ENCODE measurements at places on chromosomes 5 and 9.

DNA sequence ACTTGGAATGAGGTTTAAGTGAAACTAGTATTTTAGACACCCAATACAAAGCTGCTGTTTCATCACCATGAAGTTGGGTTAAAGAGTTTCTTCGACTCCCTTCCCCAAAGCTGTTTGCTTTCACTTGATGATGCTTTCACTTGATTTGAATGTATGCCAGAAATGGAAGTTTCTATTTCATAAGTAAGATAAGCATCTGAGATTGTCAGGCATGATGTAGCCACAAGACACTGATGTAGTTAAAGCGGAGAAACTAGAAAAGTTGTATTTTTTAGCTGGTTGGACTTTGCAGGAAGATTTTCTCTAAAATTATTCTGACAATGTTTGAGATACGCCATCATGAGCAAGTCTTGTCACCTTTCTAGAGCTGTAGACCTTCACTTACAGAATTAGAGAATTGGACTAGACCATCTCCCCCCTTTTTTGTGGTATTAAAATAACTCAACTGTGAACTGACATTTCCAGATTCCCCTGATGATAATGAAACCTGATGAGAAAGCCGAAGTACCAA is 20.0 kb downstream of the MOCS2 start:
- DNase-seq = no peak

GRCh38 chr5:9046756-9047481 is 499.0 kb downstream of the SEMA5A start:
- peak; percentile 30 for DNase-seq

GRCh38 chr5:127878174-127878750 is 175.1 kb downstream of the CCDC192 start:
- no peak for DNase-seq

GRCh38 chr5:100803397-100803796 is 99.7 kb downstream of the ST8SIA4 start:
- no peak for DNase-seq

DNA sequence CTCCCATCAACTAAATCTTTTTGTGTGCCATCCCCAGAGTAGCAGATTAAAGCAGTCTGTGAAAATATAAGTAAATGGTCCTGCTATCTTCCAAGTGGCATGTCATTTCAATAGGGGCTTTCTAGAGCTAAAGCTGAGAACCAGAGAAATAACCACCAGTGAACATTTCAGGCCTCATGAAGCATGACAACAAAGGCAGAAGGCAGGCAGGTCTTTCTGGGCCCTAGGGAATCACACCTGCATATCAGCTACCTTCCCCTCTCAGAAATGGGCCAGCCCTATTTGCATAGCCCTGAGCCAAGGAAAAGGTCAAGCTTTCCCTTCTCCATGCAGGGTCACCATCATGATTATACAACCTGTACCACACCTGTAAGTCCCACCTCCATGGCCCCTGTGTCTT is 205.3 kb downstream of the DEPDC1B start:
- DNase-seq = no peak
